ENCODE measurements at places on chromosomes 2 and 18. TPM values are rescaled to one million over a fixed set of nuclear protein-coding genes. Genes with fewer than 3 reads are reported as not detected.

DNA sequence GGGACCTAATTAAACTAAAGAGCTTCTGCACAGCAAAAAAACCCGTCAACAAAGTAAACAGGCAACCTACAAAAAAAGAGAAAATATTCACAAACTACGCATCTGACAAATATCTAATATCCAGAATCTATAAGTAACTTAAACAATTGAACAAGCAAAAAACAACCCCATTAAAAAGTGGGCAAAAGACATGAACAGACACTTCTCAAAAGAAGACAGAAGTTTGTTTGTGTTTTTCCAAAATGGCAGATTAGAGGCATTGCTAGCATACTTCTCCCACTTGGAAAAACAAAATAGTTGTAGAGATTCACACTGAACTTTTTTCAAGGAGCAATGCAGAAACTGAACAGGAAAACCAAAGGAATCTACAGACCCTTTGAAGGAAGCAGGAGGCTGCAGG, 37.6 kb downstream of the FLACC1 start:
- no peaks in the 10 kb centered on the region for H3K27me3 ChIP-seq
- H3K27ac ChIP-seq: no peak overlapping the region
- no peak for DNase-seq
- no peaks in the 10 kb centered on the region for H3K36me3 ChIP-seq

The ANKRD30B gene
- not detected for total RNA-seq

The EVA1A gene
- 1.2 TPM for total RNA-seq

The POLR1A gene
- 48.5 TPM for total RNA-seq

DNA sequence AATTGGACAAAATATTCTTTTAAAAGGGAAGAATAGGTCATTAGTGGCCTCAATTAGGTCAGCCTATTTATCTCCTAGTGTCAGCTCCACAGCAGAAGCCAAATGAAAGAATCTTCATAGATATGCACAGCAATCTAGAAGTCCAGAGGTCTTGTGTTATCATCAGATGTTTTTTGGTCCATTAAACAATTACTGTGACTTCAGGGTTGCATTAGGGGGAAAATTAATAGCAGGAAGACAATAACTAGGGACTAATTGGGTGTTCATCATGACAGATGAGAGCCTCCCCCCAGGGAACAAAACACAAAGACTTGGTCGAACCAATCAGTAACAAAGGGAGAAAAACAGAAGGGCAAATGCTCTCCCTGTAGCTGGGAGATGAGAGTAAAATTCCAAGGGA, 264.7 kb downstream of the PTH2R start:
- no peaks in the 10 kb centered on the region for H3K27me3 ChIP-seq
- no peak for DNase-seq
- H3K4me1 ChIP-seq: no peaks in the 10 kb centered on the region

- no peak overlapping the region for H3K27ac ChIP-seq
- H3K4me3 ChIP-seq: no peak overlapping the region
- no peak for DNase-seq
- H3K36me3 ChIP-seq: no peaks in the 10 kb centered on the region
- no peaks in the 10 kb centered on the region for H3K4me1 ChIP-seq
- H3K27me3 ChIP-seq: no peaks in the 10 kb centered on the region
Measured at GRCh38 chr2:150309311-150310080, 178.0 kb downstream of the RND3 start.

DNA sequence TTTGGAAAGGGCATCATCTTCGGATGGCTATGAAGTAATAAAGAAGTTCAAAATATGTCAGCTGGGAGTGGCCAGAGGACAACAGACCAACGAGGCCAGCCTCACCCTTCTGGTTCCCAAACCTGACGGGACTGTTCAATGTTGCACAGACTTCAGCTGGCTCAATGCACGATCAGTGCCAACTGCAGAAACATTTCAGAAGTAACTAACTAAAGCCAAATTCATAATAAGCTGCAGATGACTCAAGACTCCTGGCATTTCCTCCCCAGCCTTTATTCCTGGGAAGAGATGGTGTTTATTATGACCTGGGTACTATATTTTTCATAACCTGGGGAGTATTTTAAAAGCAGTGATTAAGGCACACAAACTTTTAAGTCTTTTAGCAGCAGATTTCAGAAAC, 3.8 kb upstream of the ATP6V1C2 start:
- H3K36me3 ChIP-seq: no peaks in the 10 kb centered on the region
- H3K4me3 ChIP-seq: no peak overlapping the region
- DNase-seq: no peak
- H3K27me3 ChIP-seq: peaks cover 81% of the 10 kb centered on the region

DNA sequence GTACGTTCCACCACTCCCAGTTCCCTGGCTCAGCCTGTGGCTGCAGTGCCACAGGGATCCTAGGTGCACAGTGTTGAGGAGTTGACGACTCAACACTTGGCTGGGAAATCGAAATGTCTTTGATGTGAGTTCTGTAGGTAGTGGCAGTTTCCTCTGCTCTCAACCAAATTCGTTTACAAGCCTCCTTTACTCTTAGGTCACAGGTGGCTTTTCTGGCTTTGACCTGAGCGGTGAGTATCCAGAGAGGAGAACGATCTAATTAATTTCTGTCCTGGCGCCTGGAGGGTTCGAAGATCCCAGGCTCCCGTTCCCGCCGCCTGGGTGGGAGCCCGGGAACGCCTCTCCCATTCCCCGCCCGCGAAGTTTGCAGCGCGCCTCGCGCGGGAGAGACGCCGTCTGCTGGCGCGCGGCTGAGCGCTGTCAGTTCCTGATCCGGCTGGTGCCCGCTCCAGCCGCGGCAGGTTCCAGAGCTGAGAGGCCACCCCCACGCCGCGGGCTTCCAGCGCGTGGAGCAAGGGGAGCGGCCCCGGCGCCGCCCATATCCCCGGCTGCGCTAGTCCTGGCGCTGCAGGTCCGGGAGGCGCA, at the start of gene LAMA3:
TSS of gene LAMA3 (plus strand) at position 423 of the 585 bp plus-strand sequence. CDS start 231 bp downstream, outside the sequence.
- H3K4me1 ChIP-seq: no peaks in the 10 kb centered on the region
- DNase-seq: peak; percentile 80
- peak within 1 kb of the TSS; percentile 72 for H3K4me3 ChIP-seq
- H3K27ac ChIP-seq: no peak within 1 kb of the TSS

GRCh38 chr2:16075045-16076012, 135.0 kb downstream of the MYCN start:
- no peaks in the 10 kb centered on the region for H3K36me3 ChIP-seq
- no peaks in the 10 kb centered on the region for H3K27me3 ChIP-seq
- no peak overlapping the region for H3K4me3 ChIP-seq
- no peak overlapping the region for H3K27ac ChIP-seq

The KYNU gene
- 1.2 TPM for total RNA-seq

GRCh38 chr18:76475450-76476194, 19.4 kb downstream of the ZNF516 start:
- no peak overlapping the region for H3K27ac ChIP-seq
- no peak overlapping the region for H3K4me3 ChIP-seq
- H3K36me3 ChIP-seq: no peaks in the 10 kb centered on the region
- no peak for DNase-seq

DNA sequence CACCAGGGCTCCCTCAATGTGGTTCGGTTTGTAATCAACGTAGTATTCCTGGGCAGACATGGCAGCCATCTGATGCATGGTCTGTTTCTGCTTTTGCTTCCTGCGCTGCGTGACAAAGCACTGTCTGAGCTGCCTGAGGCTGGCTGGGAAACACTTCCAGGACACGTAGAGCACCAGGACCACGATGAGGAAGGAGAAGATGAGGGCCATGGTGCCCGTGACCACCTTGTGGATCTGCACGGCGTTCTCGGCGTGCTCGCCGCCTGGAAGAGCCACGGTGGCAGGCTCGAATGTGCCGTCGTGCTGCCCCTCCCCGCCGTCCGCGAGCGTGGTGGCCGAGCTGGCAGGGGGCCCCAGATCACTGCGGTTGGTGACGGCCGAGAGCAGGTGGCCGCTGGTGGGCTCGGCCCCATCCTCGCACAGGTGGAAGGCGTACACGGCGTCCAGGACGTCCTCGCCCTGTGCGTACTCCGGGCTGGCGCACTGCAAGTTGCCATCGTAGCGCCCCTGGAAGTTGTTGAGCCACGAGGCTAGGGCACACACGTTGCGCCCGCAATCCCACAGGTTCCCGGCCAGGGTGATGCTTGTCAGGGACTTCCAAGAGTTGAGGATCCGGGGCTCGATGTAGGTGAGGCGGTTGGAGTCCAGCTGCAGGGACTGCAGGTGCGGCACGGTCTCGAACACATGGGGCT, 2.1 kb downstream of the LRRTM1 start:
- H3K27me3 ChIP-seq: peaks cover 57% of the 10 kb centered on the region
- no peak overlapping the region for H3K27ac ChIP-seq

GRCh38 chr2:137207030-137207429, 441.7 kb downstream of the THSD7B start:
- DNase-seq: no peak
- H3K4me3 ChIP-seq: no peak overlapping the region
- no peaks in the 10 kb centered on the region for H3K27me3 ChIP-seq
- no peak overlapping the region for H3K27ac ChIP-seq
- H3K36me3 ChIP-seq: no peaks in the 10 kb centered on the region

GRCh38 chr18:34915046-34915445, 126.2 kb upstream of the MAPRE2 start:
- no peaks in the 10 kb centered on the region for H3K36me3 ChIP-seq
- H3K4me1 ChIP-seq: no peaks in the 10 kb centered on the region
- no peak for DNase-seq
- H3K4me3 ChIP-seq: no peak overlapping the region

DNA sequence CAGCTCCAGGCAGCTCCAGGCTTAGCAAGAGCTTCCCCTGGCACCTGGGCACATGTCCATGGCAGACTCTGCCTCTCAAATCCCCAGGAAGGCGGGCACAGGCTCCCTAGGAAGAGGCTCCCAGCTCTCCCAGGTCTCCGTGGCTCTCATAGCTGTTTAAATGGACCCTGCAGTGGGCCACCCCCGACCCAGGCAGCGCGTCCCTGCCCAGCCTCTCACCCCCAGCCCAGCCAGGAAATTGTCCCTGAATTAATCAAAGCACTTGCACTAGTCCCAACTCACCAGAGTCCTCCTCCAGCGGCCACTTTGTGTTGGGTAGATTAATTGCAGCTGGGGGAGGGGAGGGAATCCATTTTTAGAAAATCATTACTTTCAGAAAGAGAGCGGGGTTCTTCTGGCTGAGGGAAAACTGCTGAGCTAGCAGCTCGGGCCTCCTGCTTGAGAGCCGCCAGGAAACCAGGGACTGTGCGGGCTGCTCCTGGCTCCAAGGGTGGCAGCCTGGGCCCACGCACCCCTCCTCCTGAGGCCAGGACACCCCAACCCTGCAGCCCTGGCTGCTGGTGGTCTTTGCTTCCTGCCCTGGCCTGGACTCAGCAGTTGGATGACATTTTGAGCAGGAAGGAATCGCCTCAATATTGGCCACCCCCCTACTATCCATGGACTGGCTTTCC, 36.0 kb downstream of the SMAD7 start:
- peaks cover 8% of the 10 kb centered on the region for H3K4me1 ChIP-seq
- H3K27me3 ChIP-seq: no peaks in the 10 kb centered on the region
- H3K36me3 ChIP-seq: peaks cover 11% of the 10 kb centered on the region
- peak; percentile 52 for DNase-seq
- H3K27ac ChIP-seq: peak overlapping the region; percentile 34
- H3K4me3 ChIP-seq: no peak overlapping the region

GRCh38 chr18:33745151-33745795, 167.3 kb downstream of the ASXL3 start:
- no peaks in the 10 kb centered on the region for H3K36me3 ChIP-seq
- no peak overlapping the region for H3K27ac ChIP-seq
- no peak for DNase-seq
- no peaks in the 10 kb centered on the region for H3K27me3 ChIP-seq

DNA sequence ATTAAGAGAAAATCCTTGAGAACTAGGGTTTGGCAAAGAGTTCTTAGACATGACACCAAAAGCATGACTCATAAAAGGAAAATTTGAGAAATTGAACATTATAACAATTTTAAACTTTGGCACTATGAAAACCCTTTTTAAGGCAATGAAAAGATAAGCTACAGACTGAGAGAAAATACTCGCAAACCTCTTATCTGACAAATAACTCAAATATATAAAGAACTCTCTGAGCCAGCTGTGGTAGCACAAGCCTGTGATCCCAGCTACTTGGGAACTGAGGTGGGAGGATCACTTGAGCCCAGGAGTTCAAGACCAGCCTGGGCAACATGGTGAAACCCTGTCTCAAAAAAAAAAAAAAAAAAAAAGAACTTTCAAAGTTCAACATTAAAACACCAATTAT, 70.5 kb downstream of the FAM168B start:
- no peaks in the 10 kb centered on the region for H3K4me1 ChIP-seq
- no peaks in the 10 kb centered on the region for H3K27me3 ChIP-seq
- no peak overlapping the region for H3K27ac ChIP-seq
- H3K36me3 ChIP-seq: no peaks in the 10 kb centered on the region
- H3K4me3 ChIP-seq: no peak overlapping the region

GRCh38 chr2:226187616-226188015, 612.0 kb downstream of the IRS1 start:
- H3K27me3 ChIP-seq: no peaks in the 10 kb centered on the region
- H3K36me3 ChIP-seq: no peaks in the 10 kb centered on the region
- H3K4me3 ChIP-seq: no peak overlapping the region
- no peaks in the 10 kb centered on the region for H3K4me1 ChIP-seq
- no peak for DNase-seq
- no peak overlapping the region for H3K27ac ChIP-seq

The PAIP2B gene
- total RNA-seq: 33.9 TPM

DNA sequence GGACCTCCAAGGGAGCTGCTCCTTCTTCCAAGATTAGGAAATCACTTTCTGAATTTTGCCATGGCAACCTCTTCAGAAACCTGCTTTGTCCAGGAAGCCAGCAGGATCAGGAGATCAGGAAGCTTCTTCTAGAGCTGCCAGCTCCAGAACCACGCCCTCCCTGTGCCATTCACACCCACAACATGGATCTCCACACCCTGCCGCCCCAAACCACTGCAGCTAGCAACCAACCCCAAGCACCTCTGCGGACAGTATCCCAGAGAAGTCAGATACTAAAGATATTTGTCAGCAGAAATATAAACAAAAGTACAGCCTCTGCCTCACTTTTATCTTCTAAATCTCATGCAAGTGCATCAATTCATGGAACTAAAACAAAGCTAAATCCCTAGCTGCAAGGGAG, 106.4 kb downstream of the VIT start:
- H3K36me3 ChIP-seq: no peaks in the 10 kb centered on the region
- DNase-seq: no peak
- H3K4me1 ChIP-seq: no peaks in the 10 kb centered on the region
- no peak overlapping the region for H3K27ac ChIP-seq
- H3K27me3 ChIP-seq: no peaks in the 10 kb centered on the region

GRCh38 chr2:205722283-205722918, 40.1 kb downstream of the NRP2 start:
- H3K4me3 ChIP-seq: no peak overlapping the region
- H3K36me3 ChIP-seq: peaks cover 75% of the 10 kb centered on the region
- no peak for DNase-seq
- peak overlapping the region; percentile 84 for H3K27ac ChIP-seq
- no peaks in the 10 kb centered on the region for H3K4me1 ChIP-seq

The GKN2 gene
- total RNA-seq: not detected

The TSHZ1 gene
- 1.7 TPM for total RNA-seq

- no peaks in the 10 kb centered on the region for H3K36me3 ChIP-seq
- H3K27ac ChIP-seq: no peak overlapping the region
- DNase-seq: no peak
- H3K27me3 ChIP-seq: no peaks in the 10 kb centered on the region
- no peaks in the 10 kb centered on the region for H3K4me1 ChIP-seq
Measured at GRCh38 chr2:7154656-7155055, 237.4 kb downstream of the RNF144A start.

The LYPD6 gene
- 10.2 TPM for total RNA-seq

The ADD2 gene
- 63.8 TPM for total RNA-seq

- no peak overlapping the region for H3K27ac ChIP-seq
- H3K36me3 ChIP-seq: no peaks in the 10 kb centered on the region
- H3K4me1 ChIP-seq: peaks cover 8% of the 10 kb centered on the region
- no peak for DNase-seq
- H3K4me3 ChIP-seq: no peak overlapping the region
Measured at GRCh38 chr2:1173528-1173927, 222.9 kb downstream of the SNTG2 start.

GRCh38 chr2:233446606-233447305, 92.5 kb downstream of the DGKD start:
- no peak overlapping the region for H3K4me3 ChIP-seq
- peak overlapping the region; percentile 27 for H3K27ac ChIP-seq
- no peaks in the 10 kb centered on the region for H3K27me3 ChIP-seq
- no peak for DNase-seq
- no peaks in the 10 kb centered on the region for H3K4me1 ChIP-seq
- peaks cover 8% of the 10 kb centered on the region for H3K36me3 ChIP-seq

Measured in endodermal cell (in vitro differentiated cells).